Stimulated activated CD8-positive, alpha-beta memory T cell treated with anti-CD3 and anti-CD28 coated beads, Interleukin-12 subunit alpha, Interleukin-12 subunit beta, amount 100 ng/mL, for 1 hour (primary cell): ENCODE measurements at places on chromosomes 12 and 14.
A peak's percentile ranks its signal among the peaks of the same experiment; 100 is the strongest.

GRCh38 chr12:578748-579419 lies 84.4 kb downstream of the NINJ2 start:
- DNase-seq: no peak

DNA sequence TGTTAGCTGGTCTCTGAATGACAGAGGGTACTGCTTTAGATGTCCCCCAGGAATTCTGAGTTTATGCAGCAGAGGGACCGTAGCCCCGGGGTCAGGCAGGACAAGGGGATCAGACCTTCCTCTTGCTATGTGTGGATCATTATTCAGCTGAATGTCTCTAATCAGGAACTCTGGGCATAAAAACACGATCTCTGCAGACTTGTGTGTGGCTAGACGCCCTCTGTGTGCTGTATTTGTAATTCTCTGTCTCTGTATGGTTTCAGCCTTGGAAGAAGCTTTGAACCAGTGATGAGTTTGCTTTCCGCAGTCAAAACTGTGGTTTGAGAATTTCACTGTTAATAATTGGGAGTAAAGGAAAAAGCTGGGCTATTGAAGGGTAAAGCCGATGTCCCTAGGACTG lies 125.3 kb downstream of the ETV6 start:
- no peak for DNase-seq

- DNase-seq: peak; percentile 34
Observed at GRCh38 chr14:24710403-24711112, 76.6 kb upstream of the GZMB start.

DNA sequence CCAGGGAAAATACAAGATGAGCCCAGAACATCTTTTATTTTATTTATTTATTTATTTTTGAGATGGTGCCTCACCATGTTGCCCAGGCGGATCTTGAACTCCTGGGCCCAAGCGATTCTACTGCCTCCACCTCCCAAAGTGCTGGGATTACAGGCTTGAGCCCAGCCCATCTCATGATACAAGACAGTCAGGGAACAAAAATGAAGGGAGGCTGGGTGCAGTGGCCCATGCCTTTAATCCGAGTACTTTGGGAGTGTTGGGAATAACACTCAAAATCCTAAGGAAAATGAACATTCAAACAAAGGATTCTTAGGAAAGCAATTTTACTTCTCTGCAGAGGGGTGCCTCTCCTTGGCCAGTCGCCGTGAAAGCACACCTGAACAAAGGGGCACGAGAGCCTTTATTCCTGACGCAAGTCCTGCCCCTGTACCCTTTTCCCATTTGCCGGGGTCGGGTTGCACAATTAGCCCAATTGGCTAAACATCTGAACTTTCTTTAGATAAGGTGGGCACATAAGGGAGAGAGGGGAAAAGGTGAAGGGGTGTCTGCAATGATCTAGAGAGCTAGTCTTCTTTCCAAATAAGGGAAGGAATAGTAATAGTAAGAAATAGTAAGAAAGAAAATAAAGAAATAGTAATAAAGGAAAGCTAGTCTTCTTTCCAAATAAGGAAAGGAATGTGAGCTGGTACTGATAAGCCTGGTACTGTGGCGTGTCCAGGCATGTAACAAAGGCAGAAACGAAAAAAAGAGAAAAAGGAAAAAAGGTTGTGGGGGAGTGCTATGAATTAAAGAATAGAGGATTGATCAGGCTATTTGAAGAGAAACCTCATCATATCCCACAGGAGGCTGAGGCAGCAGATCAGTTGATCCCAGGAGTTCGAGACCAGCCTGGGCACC lies 13.4 kb downstream of the NCAPD2 start:
- DNase-seq: no peak

- no peak for DNase-seq
Observed at GRCh38 chr12:27198036-27198435, 46.0 kb upstream of the STK38L start.

GRCh38 chr12:103021538-103022218 lies 64.2 kb downstream of the ASCL1 start:
- no peak for DNase-seq

GRCh38 chr12:51848841-51849735 lies 570 bp upstream of the FIGNL2 start:
- DNase-seq: no peak
